Large intestine (tissue), 12 donors: ENCODE measurements at places on chromosomes 16 and 17. TPM values are rescaled to one million over a fixed set of nuclear protein-coding genes. Genes with fewer than 3 reads are reported as not detected.

DNA sequence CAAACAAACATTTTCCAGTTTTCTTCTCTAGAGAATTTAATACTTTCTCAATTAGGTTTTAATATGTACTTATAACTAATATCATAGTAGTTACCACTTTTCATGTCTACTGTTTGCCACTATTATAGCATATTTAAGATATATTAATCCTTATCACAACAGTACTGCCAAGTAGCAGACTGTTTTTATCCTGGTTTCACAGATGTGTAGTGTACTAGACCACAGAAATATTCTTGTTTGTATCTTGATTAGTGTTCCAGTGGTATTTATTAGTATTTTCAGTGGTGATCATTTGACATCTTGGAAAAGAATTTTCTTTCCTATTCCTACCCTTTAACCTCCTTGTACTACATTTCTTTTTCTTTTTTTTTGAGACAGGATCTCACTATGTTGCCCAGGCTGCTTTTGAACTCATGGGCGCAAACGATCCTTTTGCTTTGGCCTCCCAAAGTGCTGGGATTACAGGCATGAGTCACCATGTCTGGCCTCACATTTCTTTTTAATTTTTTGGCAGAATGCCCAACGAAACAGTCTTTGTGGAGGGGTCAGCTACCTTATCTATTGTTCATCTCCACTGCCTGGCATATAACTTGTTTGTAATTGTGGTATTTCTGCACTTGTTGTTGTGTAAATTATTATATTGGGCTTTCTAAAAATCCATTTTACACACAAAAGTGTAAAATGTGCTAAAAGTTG, 27.2 kb downstream of the MAP2K4 start:
- no peak for DNase-seq

Gene SMPD3
- 49.4 TPM for polyA plus RNA-seq

- DNase-seq, result no peak
Observed at GRCh38 chr17:78557598-78558039, 19.6 kb downstream of the DNAH17 start.

Gene TVP23B
- polyA plus RNA-seq, result 70.7 TPM

Gene GAS2L2
- polyA plus RNA-seq, result 0.13 TPM

Gene BTBD17
- polyA plus RNA-seq, result 1.1 TPM

- DNase-seq, result no peak
Observed at GRCh38 chr16:11640987-11641817, 27.1 kb upstream of the SNN start.

DNA sequence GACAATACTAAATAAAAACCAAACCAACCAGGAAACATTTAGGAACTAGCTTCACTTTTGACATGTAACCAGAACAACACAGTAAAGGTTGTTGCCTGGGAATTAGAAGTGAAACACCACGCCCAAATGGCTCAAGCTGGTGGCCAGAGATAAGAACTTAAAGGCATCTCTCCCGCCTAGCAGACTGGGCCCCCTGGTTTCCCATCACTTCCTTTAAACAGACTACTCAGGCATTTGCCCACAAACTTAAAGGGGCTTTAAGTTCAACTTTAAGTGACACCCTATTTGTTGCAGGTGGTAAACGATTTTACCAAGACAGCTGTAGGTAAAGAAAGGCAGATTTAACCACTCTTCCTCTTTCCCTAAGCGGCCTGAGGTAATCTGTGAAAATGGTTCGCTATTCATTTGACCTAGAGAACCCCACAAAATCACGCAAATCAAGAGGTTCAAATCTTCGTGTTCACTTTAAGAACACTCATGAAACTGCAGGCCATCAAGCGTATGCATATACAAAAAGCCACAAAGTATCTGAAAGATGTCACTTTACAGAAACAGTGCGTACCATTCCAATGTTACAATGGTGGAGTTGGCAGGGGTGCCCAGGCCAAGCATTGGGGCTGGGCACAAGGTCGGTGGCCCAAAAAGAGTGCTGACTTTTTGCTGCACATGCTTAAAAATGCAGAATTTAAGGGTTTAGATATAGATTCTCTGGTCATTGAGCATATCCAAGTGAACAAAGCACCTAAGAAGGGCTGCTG, 40.8 kb upstream of the BPTF start:
- DNase-seq, result peak; percentile 43

- DNase-seq, result no peak
Observed at GRCh38 chr16:58020628-58021521, 4.7 kb upstream of the MMP15 start.

DNA sequence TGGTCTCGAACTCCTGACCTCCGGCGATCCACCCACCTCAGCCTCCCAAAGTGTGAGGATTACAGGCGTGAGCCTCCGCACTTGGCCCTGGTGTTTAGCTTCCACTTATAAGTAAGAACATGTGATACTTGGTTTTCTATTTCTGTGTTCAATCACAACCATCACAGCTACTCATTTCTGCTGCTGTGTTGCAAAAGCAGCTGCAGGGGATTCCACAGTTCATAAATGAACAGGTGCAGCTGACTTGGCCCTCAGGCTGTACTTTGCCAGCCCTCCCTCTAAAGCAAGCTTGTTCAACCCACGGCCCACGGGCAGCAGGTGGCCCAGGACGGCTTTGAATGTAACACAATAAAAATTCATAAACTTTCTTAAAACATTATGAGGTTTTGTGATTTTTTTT, 79.2 kb downstream of the SLC39A11 start:
- DNase-seq, result no peak

Gene AATK
- polyA plus RNA-seq, result 81.2 TPM

GRCh38 chr16:11603331-11603750, 16.6 kb upstream of the LITAF start:
- DNase-seq, result no peak

- no peak for DNase-seq
Observed at GRCh38 chr16:69448470-69449193, 24.2 kb downstream of the CYB5B start.

Gene CHST6
- polyA plus RNA-seq, result 3.3 TPM

DNA sequence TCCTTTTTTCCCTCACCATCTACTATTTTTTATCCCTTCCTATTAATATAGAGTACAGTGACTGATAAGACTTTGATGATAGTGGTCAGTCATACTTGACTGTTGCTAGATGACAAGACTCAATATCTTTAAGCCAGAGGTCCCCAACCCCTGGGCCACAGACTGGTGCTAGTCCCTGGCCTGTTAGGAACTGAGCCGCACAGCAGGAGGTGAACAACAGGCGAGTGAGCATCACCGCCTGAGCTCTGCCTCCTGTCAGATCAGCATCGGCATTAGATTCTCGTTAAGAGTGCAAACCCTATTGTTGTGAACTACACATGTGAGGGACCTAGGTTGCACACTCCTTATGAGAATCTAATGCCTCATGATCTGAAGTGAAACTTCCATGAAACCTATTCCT, 341.3 kb downstream of the BCAS3 start:
- no peak for DNase-seq

DNA sequence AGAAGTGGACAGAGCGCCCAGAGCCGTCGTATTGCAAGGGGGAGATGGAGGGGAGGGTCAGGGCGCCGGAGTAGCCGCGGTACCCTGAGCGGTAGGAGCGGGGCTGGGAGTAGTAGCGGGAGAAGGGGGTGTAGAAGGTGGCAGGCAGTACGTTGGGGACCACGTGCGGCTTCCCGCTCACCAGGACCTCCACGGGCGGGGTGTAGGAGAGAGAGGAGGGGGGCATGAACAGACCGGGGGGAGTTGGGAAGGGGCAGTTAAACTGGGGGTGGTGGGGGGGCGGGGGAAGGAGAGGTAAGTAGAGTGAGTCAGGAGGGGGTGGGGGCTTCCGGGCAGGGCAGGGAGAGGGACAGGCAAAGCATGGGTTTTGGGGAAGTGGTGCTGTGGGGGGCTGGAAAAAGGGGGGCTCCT, 16.8 kb downstream of the ST6GALNAC2 start:
- no peak for DNase-seq

DNA sequence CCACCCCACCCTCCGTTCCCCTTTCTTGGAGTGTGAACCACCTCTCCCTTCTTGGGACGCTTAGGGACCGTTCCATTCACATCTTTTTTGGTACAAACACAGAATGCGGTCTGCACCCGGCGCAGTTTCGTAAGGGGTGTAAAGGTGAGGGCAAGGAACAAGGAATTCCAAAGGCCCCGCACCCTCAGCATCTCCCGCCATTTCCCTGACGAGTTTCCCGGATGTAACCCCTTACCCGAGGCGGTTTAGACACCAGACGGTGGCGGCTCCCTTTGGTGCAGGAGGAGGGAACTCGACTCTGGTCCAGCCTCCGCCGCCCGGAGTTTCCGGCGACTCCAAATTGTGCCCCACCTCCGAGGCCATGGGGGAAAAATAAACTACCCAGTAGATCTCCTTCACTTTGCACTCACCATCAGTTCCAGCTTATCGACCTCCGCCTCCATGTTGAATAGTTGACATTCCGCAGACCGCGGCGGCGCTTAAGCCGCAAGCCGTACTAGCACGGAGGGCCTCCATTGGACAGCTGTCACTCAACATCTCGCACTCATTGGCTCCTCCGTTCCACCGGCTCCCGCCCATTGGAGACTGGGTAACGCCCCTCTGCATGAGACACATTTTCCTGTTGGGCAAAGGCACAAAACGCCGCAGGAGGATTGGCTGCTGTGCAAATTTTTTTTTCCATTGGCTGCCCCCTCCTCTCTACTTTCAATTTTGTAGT, at the start of gene SKA2:
Gene SKA2 (minus strand): TSS at position 466 of the 718 bp plus-strand sequence. CDS start 23 bp downstream, at position 443.
- DNase-seq, result no peak

DNA sequence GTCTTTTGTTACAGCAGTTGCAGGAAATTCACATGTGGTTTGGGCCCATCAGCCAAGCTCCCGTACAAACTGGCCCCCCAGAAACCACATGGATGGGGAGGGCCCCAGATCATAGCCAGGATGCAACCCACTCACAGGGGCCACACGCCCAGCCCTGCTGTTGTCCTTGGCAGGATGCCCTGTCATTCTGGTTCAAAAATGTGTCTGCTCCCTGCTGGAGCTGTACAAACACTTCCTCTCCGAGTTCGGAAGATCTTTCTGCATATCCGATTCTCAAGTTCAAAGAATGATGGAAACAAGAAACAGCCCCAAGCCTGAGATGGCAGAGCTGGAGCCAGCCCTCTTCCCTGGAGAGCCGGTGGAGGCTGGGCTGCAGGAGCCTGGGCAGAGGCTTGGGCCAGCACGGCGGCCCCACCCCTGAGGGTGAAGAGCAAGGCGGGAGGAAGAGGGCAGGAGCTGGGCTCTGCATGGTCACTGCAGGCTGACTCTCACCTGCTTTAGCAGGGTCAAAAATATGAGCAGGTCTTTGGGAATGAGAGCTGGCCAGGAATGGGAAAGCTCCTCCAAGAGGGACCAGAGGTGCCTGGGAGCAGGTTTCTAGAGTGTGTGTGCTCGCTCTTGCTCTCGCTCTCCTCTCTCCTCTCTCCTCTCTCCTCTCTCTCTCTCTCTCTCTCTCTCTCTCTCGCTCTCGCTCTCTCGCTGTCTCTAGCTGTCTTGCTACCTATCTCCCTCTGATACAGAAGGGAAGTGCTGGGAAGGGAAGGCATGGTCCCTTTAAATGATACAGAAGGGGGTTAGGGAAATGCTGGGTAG, 34.7 kb upstream of the ENPP7 start:
- no peak for DNase-seq

Gene CLUH
- 85.5 TPM for polyA plus RNA-seq

Gene SMIM36
- not detected for polyA plus RNA-seq

GRCh38 chr17:38419508-38419981, 8.7 kb upstream of the ARHGAP23 start:
- no peak for DNase-seq

Gene CLEC18A
- polyA plus RNA-seq, result 0.99 TPM

DNA sequence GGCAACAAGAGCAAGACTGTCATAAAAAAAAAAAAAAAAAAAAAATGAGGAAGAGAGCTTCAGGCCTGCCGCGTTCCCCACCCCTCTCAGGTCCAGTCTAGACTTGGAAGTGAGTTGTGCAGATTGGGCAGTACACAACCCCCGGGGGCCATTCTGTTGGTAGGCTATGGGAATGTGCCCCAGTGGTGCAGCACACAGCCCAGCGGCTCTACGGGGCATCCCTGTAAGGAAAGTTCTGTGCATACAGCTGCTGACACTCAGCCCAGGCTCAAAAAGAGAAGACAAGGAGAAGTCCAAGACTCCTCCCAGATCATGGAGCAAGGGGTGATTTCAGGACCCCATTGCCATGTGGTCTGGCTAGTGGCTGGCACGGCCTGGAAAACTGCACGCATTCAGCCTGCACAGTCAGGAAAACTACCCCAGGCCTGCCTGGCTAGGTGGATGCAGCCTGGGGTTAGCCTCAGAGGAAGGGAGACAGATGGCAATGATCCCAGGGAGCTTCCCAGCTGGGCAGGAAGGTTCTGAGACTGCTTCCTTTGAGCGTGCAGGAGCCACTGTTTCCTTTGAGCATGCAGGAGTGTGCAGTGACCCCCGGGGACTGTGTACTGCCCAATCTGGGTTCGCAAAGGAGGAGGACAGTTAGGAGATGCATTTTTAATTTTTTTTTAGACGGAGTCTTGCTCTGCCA, 44.8 kb downstream of the PECAM1 start:
- DNase-seq, result no peak

Gene KIF19
- polyA plus RNA-seq, result 5.7 TPM

Gene HBQ1
- 0.73 TPM for polyA plus RNA-seq

DNA sequence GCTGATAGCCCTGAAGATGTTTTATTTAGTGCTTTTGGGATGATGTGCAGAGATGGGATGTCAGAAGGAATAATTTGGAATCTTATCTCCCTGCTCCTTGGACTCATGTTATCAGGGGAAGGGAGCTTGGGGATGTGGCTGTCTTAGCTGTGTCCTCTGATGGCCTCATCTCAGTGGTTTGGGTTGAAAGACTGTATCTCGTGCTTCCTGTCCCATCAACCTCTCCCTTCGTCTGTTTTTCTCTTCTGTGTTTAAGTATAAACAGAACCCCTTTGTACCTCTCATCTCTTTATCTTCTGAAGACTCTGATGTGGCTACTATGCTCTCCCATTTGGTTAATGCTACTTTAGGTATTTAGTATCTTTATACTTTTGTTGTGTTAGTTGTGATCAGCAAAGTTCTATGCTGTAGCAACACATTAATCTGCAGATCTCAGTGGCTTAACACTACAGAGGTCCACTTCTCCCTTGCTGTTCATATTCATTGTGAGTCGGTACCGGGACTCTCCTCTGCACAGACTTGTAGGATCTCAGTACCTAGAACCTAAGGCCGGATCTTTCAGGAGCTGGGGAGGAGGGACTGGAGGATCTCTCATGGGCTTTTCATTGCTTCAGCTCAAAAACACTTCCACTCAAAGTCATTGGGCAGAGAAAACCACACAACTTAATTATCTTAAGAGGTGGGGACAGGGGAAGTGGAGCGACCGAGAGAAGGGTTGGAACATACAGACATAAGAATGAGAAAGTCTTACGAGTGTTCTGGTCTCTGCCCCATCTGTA, 28.8 kb downstream of the PRKCA start:
- DNase-seq, result no peak

Gene CD79B
- polyA plus RNA-seq, result 1.2 TPM

- no peak for DNase-seq
Observed at GRCh38 chr16:56203052-56203451, 11.8 kb downstream of the GNAO1 start.

Gene ELMO3
- 34.0 TPM for polyA plus RNA-seq

GRCh38 chr16:3759736-3760135, 42.4 kb upstream of the TRAP1 start:
- DNase-seq, result no peak

DNA sequence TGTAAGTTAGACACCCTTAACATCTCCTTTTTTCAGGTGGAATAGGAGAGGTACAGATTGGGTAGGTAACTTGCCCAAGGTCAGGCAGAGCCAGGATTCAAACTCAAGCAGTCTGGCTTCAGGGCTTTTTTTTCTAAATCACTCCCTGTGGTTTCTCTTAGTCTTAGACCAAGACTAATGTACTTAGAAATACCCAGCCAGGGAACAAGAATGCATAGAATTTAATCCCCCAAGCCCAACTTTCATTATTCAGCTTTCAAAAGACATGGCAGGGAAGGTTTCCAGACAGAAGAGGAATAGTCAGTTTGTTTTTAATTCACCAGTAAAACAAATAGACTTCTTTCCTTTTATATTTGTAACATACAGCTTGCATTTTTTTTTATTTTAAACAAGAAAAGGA, 305.2 kb upstream of the RBFOX1 start:
- DNase-seq, result no peak
